ENCODE measurements at places on chromosomes 3 and 15.
A peak's percentile ranks its signal among the peaks of the same experiment; 100 is the strongest.

DNA sequence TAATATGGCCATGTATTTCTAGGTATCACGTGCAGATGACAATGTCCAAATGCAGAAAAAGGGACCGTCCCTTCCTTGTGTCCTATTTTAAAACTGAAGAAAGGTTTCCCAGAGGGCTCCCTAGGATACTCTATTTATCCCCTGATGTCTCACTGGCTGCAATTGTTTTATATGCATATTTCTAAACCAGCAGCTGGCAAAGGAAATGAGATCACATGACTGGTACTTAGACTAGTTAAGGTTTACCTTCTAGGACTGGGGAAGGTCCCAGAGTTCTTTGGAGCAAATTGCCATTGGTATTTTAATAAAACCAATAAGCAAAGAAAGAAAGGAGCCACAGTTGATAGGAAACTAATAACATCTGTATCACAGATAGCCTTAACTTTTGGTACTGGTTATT lies 29.5 kb downstream of the GTF2E1 start:
- no peak for DNase-seq

DNA sequence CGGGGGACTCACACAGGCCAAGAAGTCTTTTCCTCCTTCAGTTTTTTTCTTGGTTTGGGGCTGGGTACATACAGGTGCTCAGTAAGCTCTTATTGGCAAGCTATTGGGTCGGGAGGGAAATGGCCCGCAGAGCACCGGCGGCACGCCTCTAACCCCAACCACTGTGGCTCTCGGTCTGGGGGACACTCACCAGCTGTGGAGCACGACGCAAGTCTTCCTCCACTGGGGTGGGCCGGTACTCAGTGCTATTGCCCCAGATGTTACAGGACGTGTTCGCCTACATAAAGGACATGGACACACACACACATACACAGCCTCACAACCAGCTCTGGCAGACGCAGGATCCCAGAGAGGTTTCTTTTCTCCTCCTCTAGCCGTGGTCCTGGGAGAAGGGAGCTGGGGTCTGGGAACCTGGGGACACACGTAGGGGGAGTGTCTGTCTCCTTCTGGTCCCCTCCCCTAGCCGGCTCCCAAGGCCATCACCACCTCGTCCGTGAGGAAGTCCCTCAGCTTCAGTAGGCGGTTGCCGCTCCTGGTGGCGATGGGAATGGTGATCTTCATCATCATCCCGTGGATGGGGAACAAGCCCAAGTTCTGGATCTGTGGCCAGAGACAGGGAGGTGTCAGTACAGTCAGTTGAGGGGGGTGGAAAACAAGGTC lies 33.4 kb downstream of the FEM1B start:
- DNase-seq, result peak; percentile 78

DNA sequence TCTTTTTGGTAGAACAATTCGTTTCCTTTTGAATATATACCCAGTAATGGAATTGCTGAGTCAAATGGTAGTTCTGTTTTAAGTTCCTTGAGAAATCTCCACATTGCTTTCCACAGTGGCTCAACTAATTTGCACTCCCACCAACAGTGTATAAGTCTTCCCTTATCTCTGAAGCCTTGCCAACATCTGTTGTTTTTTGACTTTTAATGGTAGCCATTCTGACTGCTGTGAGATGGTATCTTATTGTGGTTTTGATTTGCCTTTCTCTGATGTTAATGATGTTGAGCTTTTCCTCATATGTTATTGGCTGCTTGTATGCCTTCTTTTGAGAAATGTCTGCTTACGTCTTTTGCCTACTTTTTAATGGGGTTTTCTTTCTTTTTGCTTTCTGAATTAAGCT lies 270.6 kb upstream of the MEIS2 start:
- DNase-seq, result no peak

GRCh38 chr3:168996622-168997021 lies 666.9 kb downstream of the MECOM start:
- DNase-seq, result no peak

DNA sequence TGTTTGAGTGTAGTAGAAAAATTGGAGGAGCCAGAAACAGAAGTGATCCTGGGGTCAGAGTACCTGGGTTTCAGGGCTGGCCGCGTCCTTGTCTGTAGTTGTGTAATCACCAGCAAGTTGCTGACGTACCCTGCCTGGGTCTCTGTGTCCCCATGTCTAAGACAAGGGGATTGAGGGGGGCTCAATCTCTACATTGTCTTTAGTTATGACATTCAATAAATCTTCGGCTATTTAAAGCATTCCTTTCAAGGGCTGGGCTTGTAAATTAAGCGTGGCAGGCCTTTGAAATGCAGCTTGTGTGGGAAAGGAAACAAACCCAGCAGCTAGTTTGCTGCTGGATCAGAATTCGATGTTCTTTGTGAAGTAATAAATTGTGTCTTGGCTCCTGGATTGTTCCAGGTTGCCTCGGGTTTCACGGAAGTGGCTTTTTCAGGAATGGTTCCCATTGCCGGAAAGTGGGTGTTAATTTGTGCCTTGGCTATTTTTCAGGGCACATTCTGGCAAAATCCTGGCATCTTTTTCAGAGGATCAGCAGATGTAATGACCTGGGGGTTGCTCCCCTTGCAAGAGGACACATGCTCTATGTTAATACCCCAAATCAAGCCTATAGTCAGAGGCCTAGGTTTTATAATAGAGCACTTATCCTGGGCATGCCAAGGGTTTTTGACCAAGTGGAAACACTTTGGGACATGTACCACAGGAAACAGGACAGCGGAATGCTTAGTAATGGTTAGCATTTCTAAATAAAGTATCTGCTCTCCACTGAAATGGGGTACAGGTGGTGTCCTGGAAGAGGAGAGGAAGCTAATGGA lies 294.8 kb upstream of the NR2E3 start:
- no peak for DNase-seq

DNA sequence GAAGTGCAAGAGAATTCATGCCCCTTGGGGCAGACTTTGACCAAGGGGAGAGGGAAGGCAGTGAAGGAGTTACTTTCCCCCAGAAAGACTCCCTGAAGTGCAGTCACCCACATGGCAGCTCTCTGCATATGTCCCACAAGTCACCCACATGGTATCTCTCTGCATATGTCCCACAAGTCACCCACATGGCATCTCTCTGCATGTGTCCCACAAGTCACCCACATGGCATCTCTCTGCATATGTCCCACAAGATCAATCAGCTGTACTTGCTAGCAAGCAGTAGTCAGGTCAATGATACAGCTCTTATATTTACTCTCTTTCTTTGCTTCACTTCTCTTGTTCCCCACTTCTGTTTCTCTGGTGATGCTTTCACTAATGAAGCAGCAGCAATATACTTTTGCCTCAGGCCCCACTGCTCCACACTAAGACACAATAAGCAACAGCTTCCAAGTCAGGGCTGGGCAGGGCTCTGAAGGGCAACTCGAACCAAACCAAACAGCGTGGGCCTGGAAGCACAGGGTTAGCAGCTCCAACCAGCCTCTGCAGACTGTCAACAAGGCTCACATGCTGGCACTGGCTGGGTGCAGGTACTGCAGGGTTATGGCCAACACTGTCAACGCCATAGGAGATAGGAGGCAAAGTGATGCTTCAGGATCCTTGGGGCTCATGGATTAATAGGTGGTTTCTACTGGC lies 46.7 kb downstream of the THBS1 start:
- no peak for DNase-seq

DNA sequence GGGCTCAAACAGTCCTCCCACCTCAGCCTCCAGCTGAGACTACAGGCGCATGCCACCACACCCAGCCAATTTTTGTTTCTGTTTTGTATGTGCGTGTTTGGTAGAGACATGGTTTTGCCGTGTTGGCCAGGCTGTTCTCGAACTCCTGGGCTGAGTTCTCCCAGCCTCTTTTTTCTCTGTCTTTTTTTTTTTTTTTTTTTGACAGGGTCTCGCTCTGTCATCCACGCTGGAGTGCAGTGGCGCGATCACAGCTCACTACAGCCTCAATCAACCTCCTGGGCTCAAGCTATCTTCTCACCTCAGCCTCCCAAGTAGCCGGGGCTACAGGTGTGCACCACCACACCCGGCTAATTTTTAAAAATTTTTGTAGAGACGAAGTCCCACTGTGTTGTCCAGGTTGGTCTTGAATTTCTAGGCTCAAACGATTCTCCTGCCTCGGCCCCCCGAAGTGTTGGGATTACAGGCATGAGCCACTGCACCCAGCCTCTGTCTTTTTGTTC lies 867 bp upstream of the DCAF1 start:
- no peak for DNase-seq

- no peak for DNase-seq
These were observed 261.4 kb downstream of the FOXP1 start for GRCh38 chr3:71322154-71322553.

GRCh38 chr15:77611767-77612166 lies 20.9 kb downstream of the LINGO1 start:
- DNase-seq, result no peak

DNA sequence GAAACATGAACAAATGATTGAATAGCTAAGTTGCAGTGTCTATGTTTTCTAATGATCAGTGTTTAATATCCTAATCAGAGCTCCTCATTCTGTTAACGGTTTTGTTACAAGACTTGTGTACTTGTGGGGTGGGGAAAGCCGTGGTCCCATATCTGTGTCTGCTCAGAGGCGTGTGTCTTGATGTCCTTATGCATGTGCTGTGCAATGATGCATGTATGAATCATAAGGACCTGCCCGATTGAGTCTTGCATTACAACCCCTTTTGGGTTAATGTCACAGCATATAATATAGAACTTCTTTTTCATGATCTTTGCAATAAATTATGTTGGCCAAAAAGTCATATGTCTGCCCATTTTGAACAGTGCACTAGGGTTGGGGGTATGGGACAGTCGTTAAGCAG lies 233.4 kb downstream of the ITPR1 start:
- DNase-seq, result no peak

DNA sequence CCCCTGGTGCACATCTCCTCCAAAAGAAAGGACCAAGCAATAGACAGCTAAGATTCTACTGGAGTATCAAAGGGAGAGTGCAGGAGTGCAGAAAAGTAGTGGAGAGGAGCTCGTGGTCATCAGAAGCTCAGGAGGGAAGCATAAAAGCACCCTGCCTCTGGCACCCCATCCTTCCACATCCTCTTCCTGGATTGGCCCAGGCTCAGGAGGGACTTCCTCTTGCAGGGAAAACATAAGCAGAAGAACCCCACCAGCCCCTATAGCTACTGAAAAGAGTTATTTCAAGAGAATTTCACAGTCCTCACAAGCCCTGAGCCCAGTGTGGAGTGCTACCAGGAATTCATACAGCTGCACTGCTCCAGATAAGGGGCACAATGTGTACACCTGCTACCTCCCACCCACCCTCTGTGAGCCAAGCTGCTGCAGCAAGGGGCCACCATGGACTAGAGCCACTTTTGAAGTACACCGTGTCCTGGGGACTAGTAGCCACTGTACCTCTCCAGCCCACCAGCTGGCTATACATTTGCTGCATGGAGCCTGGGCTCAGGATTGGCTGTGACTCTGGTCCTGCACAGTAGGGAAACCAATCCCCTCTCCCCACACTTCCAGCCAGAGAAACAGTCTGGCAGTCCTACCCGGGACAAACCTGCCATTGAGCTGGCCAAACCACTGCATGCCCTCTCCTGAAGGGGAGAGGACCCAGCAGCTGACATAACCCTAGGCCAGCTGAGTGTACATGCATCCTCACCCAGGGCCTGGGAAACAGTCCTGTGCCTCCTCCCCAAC lies 43.0 kb downstream of the CD200R1 start:
- DNase-seq, result peak; percentile 74

DNA sequence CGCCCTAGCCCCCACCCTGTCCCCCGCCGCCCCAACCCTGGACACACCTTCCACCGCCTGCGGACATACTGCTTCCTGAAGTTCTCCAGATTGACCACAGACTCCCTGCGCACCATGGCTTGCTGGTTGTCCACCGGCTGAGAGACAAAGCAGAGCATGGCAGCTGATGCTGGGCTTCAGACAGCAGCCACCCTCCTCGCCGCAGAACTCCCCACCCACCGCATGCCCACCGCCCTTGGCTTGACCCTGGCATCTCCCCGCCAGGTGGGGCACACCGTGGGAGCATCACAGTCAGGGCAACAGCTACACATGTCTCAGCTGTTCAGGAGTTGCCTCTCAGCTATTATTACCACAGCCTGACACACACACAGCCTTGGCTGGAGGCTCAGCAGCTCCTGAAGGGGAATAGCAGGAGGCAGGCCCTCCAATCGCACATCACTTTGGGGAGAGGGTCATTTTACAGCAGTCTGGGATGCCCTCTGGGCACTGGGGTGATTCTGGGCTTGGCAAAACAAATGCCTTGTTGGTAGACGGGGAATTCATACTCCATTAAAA lies 78.4 kb upstream of the HERC1 start:
- DNase-seq, result no peak

GRCh38 chr15:88218557-88219221 lies 37.9 kb downstream of the NTRK3 start:
- no peak for DNase-seq

DNA sequence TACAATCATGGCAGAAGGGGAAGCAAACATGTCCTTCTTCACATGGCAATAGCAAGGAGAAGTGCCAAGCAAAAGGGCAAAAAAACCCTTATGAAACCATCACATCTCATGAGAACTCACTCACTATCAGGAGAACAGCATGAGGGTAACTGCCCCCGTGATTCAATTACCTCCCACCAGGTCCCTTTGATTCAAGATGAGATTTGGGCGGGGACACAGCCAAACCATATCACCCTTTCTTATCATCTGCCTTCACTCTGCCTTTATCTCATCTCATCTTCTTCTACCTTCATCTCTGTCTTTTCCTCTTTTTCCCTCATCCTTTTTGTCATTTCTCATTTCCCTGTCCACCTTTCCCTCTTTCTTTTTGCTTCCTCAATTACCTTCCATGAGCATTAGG lies 149.6 kb downstream of the AGBL1 start:
- no peak for DNase-seq

GRCh38 chr3:4758249-4758860 lies 220.9 kb upstream of the BHLHE40 start:
- DNase-seq, result no peak

All from mesenteric fat pad (tissue), 1 donor.